Activated CD4-positive, alpha-beta T cell treated with anti-CD3 and anti-CD28 coated beads, Interleukin-2, amount 50 U/mL, for 24 hours (primary cell): ENCODE measurements at places on chromosomes 3 and 15.

- DNase-seq: no peak
These were observed 82.2 kb downstream of the ABI3BP start for GRCh38 chr3:100910986-100911385.

- DNase-seq: no peak
These were observed 179.4 kb downstream of the ABHD5 start for GRCh38 chr3:43870120-43870519.

DNA sequence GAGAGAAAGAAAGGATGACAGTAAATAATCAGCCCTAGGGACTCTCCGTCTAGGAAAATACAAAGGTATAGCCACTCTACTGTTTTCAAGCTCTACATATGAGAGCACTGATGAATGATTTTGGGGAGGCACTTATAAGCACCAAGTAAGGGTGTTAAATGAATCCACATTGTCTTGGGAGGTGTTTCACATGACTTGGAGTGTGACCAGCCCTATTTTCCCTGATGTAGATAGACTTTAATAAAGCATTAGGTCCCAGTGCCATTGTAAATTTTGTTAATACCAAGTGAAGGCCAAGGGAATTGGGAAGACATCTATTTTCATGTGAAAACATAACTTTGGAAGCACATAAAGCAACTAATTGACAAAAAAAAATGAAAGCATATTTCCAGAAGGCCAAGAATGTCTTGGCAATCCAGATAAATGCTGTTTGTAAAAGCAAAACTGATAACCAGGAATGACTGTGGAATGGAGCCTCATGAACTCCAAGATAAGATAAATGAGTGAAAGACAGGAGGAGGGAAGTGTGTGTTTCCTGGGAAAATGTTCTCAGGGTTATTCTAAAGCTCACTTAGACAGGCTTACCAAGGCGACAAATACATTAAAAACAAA is 96.0 kb upstream of the MYZAP start:
- no peak for DNase-seq

DNA sequence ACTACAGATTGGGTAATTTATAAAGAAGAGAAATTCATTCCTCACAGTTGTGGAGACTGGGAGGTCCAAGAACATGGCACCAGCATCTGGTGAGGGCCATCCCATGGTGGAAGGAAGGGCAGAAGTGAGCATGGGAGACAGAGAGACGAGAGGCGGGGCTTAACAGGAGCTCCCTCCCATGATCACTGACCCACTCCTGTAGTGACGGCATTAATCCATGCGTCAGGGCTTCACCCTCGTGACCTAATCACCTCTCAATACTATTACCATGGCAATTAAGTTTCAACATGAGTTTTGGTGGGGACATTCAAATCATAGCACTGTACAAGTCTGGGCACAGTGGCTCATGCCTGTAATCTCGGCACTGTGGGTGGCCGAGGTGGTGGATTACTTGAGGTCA is 17.1 kb downstream of the RPL32 start:
- no peak for DNase-seq

GRCh38 chr3:33052671-33053070 is 44.3 kb downstream of the GLB1 start:
- no peak for DNase-seq

DNA sequence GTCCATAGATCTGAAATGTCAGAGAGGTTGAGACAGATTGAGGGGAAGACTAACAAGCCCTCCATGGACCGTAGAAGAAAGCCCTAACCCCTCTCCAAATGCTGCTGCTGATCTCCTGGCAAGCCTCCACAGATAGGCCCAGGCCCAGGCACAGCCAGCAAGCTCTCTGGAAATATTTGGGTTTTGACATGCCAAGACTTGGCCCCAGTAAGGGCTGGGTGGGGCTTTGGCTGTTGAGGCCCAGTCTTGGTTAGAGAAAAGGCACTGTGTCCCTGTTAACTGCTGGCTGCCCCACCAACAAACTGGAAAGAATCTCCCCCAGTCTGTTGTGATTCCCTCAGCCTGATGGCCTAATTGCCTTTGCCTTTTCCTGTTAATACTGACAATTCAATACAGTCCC is 208.8 kb upstream of the CTDSPL start:
- DNase-seq: no peak

- no peak for DNase-seq
These were observed 126.6 kb upstream of the NEO1 start for GRCh38 chr15:72925661-72926060.

- DNase-seq: no peak
These were observed 584.2 kb upstream of the DPPA4 start for GRCh38 chr3:109921509-109921908.

DNA sequence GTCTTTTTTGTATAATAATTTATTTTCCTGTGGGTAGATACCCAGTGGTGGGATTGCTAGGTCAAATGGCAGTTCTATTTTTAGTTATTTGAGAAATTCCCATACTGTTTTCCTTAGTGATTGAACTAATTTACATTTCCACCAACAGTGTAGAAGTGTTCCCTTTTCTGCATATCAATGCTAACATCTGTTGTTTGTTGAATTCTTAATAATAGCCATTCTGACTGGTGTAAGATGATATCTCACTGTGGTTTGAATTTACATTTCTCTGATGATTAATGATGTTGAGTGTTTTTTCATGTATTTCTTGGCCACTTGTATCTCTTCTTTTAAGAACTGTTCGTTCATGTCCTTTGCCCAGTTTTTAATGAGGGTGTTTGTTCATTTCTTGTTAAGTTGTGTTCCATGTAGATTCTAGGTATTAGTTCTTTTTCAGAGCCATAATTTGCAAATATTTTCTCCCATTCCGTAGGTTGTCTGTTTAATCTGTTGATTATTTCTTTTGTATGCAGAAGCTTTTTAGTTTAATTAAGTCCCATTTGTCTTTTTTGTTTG is 713.3 kb upstream of the EPHA6 start:
- no peak for DNase-seq

GRCh38 chr3:17227472-17227871 is 342.7 kb downstream of the PLCL2 start:
- no peak for DNase-seq

DNA sequence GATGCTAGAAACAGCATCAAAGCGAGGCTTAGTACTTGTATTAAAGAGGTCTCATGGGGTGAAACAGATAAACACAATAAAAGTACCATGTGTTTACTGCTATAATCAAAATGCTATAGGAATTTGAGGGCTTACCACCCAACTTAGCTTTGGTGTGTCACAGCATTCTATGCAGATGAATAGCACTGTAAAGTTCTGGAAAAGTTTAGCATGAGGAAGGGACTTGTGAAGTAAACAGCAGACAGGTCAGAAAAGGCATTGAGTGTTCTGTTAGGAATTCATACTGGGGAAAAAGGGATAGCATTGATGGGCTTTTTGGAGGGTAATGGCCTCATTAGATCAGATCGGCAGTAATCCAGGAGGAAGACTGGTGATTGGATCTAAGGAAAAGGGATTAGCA is 505.3 kb downstream of the NLGN1 start:
- DNase-seq: no peak

DNA sequence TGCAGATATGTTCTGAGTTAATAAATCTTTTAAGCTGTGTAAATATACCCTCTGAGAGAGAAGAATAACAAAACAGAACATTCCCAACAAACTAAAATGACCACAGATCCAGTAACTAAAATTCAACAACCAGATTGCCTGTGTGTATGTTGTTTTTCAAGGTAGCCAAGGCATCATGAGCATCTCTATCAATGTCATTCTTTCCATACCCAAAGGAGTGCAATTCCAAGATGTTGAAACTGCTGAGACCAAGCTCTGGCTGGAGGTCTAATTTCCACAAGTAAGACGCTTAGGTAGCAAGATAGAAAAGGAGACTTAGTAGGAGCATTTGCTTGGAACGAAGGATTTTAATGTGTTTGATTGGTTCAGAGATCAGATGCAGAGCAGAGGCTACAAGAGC is 276.3 kb downstream of the RBMS3 start:
- DNase-seq: no peak

DNA sequence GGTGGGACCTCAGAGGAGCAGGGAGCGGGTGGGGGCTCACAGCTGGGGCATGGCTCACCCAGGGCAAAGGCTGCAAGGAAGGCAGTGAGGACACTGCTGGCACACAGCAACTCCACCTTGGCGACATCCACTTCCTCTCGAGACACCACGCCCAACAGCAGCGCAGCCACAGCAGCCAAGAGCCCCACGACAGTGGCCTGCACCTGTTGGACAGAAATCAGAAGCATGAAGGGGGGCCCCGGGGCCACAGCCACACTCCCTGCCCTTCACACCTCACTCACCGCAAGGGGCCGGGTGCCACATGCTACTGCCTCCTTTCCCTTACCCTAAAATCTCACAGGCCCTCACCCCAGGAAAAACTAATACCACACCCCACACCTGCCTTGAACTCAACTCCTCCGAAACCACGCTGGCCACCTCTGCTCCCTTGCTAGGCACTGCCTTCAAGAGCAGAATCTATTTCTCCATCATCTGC is 57.3 kb downstream of the ROPN1B start:
- no peak for DNase-seq

DNA sequence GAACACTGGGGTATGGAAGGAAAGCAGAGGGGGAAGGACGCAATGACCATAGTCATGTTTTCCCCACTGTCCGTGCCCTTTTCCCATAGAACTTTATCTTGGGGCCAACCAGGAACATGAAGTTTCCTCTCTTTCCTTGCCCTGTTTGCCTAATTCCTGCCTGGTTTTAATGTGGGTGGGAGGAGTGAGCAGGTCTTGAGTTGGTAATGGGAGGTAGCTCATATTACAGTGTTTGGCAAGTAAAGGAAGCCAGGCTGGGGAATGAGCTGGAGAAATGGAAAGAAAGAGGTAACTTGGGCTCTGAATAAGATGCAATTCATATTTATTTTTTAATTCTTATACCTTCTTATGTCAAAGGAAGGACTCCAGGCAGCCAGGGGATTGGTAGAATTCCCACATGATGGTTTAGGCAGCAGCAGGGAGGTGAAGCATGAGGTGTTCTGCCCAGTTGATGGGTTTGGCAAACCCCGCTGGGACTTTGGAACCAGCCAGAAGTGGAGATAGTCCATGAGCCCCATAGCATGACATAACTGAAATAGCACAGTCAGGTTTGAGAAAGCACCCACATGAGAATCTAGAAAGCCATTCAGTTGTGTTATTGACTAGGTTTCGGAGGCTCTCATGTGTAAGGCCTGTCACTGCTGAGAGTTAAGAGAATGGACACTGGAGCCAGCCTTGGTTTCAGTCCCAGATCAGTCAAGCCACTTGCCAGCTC is 60.0 kb downstream of the CCK start:
- DNase-seq: no peak

DNA sequence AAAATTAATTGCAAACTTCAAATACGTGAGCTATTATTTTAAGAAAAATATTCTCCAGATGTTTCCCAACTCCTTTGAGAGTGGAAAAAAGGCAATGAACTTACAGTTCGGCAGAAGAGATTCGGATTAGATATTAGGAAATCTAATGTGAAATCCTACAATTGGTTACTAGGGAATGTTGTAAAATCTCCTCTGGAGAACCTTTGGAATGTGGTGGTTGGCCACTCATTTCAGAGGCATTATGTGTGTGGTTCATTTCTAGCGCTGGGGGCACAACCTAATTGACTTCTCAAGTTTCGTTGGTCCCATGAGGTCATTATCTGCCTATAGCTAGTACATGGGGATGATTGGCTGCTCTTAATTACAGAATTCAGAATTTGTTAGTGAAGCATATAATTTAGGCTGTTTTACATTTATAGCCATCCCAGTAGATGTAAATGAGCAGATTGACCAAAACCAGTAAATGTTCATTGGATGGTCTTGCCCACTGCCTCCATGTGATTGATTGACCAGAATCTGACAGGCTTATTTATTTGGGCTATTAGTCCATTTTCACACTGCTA is 34.6 kb upstream of the CMSS1 start:
- no peak for DNase-seq

- no peak for DNase-seq
These were observed 61.6 kb upstream of the EIF1B start for GRCh38 chr3:40247714-40248454.

GRCh38 chr15:99095626-99096025 is 9.3 kb upstream of the SYNM start:
- no peak for DNase-seq
